MCF 10A (cell line): ENCODE measurements at places on chromosomes 16 and 17.

DNA sequence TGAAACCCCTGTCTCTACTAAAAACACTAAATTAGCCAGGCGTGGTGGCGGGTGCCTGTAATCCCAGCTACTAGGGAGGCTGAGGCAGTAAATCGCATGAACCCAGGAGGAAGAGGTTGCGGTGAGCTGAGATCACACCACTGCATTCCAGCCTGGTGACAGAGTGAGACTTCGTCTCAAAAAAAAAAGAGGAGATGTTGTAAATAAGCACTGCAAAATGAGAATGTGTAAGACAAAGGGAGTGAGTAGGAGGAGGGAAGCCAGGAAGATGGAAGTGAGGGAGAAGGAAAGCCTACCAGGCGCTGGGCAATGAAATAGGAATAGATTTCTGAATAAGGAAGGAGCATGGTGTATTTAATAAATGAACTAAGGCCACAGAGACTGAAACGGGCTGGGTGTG is 8.7 kb upstream of the PRPF8 start:
- DNase-seq = no peak

DNA sequence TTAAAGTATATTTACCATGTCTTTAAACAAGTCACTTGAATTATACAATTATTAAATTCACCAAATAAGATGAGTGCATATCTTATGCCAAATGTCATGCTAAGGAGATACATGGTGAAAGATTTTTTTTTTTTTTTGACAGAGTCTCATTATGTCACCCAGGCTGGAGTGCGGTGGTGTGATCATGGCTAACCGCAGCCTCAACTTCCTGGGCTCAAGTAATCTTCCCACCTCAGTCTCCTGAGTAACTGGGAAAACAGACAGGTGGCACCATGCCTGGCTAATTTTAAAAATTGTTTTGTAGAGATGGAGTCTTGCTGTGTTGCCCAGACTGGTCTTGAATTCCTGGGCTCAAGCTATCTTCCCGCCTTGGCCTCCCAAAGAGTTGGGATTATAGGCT is 149.0 kb upstream of the GOT2 start:
- no peak for DNase-seq

DNA sequence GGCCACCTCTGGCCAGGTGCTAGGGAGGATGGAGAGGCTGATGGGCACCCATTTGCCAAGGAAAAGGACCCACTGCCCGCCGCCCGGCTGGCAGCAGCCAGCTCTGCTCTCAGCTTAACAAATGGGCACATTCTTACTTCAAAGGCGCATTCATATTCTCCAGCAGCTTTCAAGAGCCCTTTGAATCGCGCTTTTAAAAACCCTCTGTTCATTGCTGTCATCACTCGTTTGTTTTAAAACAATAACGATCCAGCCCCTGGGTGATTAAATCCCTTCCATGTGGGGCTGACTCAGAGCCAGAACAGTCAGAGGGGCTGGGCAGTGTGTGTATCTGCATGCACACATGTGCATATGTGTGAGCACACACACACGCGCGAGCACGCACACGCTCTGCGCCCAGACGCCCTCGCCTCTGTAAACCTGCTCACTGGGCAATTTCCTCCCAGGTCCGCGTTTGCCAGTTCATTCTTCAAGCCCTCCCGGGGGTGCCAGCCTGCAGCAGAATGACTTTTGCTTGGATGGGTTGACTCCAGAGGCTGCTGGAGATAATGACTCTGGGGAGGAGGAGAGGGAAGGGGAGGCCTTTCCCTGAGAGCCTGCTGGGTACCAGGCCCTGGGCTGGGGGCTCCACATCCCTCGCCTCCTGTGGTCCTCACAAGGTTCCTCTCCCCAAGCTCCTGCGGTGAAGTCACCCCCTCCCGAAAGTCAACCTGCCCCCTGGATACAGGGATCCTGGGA is 133.1 kb downstream of the SDK2 start:
- DNase-seq = no peak

DNA sequence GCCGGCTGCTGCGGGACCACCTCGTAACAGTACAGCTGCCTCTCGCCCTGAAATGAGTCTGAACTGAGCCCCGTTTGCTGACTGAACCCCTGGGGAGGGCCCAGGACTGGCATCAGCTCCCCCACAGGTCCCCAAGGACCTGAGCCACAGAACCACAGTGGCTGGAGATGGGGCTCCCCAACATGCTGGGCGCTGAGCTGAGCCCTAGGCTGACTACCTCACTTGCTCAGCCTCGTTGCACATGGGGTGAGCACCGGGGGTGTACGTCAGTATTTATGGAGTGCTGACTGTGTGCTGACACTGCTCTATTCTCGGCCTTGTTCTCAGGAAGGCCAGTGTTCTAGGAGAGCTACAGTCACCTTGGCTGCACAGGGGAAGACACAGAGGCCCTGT is 6.6 kb upstream of the VASN start:
- DNase-seq = no peak

GRCh38 chr16:3101841-3102470 is 2.9 kb upstream of the ZSCAN10 start:
- DNase-seq = no peak

GRCh38 chr17:31787857-31788570 is 71.0 kb downstream of the COPRS start:
- peak; percentile 98 for DNase-seq

DNA sequence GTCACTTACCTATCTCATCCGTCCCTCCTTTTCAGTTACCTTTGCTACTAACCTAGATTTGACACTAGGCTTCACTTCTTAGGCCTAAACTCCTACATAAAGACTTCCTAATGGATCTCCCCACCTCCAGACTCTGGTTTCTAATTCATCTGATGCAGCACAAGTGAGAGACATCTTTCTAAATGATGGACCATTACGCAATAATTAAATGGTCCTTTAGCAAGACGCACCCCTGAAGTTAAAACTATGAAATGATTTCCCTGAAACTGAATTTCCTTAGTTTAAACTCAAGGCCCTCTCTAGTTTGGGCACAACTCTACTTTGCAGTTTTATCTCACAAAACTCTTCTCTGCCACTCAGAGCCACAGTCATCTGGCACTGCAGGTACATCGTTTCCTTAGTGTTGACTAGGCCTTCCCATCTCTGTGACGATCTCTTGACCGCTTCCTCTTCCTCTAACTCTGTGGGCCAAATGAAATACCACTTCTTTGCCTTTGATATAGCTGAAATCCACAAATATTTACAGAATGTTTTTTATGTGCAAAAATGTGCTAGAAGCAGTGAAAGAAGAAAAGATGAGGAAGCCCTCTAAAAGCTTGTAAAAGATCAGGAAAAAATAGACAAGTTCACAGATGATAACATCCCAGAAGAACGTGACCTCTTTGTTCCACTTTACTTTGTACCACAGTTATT is 3.3 kb downstream of the SYNRG start:
- no peak for DNase-seq

DNA sequence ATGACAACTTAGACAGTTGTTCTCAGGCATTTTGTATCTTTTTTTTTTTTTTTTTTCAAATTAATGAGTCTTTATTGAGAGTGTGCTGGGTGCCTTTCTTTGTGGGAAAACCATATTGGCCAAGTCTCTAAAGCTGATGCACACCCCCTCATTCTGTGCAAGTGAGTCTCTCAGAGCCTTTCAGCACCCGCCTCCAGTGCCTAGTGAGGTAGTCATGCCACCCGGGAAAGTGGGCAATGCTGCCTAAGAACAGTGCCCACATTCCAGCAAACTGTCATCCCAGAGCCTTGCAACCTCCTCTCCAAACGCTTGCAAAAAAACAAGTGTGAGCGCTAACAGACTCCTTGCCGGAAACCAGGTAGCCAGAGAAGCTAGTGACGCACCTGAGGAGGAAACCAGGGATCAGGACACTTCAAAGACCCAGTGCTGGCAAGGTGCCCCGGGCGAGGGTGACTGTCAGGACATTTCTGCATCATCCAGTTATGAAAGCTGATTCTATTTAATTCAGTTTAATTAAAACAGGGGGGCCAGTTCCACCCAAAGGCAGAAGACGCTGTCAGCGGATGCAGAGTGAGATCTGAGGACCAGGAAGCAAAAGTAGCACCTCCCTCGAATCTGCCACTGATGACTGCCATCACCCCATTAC is 34.9 kb downstream of the SMARCE1 start:
- peak; percentile 25 for DNase-seq

- DNase-seq = no peak
Measured at GRCh38 chr17:81703747-81704654, 834 bp downstream of the MRPL12 start.

DNA sequence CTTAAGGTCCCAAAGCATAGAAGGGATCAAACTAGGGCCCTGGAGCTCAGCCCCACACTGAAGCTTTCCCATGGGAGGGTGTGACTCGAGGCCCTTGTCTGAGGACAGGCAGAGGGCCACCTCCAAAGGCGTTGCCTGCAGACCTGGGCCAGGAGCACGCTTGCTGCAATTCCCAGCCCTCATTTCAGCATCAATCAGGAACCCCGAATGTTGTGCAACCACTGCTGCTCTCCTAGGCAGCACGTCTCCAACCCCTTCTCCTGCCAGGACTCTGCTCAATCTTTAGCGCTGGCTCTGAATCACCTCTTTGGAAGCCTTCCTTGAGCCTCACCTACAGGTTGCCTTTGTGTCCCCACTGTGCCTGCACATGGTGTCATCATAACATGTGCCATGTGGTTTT is 14.0 kb upstream of the ATP2C2 start:
- peak; percentile 81 for DNase-seq

- no peak for DNase-seq
Measured at GRCh38 chr16:6517020-6517720, 815.5 kb upstream of the RBFOX1 start.

DNA sequence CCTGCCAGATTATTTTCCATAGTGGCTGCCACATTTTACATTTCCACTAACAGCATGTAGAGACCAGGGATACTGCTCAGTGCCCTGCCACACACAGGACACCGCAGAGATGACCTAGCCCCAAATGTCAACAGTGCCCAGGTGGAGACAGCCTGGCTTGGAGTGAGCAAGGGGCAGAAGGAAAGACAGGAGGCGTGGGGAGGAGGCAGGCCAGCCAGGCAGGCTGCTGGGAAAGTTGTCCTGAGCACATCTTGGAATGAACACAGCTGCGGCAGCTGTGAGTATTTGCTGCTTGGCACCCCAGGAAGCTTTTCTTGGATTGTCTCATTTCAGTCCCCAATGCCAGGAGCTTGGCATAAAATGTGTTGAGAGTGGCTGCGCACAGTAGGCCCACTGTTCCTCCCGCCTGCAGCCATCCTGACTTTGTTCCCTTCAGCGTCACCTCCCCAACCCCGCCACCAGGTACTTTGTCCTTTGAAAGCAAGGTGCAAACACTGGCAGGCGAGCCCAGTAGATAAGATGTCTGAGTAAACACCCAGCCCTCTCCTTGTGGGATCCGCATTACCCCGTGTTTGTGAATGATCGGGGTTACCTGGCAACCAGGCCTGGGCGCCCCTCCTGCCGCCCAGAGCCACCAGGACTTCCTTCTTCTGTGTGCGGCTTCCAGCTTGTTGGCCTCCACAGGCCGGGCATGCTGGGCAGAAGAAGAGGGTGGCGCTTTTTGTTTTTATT is 114.0 kb downstream of the CMIP start:
- DNase-seq = no peak

DNA sequence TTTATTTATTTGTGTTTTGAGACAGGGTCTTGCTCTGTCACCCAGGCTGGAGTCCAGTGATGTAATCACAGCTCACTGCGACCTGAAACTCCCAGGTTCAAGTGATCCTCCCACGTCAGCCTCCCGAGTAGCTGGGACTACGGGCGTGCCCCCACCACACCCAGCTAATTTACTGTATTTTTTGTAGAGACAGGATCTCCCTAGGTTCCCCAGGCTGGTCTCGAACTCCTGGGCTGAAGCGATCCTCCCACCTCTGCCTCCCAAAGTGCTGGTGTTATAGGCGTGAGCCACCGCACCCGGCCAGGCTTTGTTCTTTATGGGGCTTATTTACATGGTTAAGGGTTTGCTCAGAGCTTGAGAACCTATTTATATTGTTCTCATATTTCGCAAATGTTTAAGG is 5.8 kb upstream of the MEIOB start:
- no peak for DNase-seq

- peak; percentile 93 for DNase-seq
Measured at GRCh38 chr17:18377437-18378204, at the start of gene EVPLL. Gene EVPLL, plus strand, starts transcription at chr17:18377778. Its CDS starts 3,160 bp downstream, at chr17:18380938.

DNA sequence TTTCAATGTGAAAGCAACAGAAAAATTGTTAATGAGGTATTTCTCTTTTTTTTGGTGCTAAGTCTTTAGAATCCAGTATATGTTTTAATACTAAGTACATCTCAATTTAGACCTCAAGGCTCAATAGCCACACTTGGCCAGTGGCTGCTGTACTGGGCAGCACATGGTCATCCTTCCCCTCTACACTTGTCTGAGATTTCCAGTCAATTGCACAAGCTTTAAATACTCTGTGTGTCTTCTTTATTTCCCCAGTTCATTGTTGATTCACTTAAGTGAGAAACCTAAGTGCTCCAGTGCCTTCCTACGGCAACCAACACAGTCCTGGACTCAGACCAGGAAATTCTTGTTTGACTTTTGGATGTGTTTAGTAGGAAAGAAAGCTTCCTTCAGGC is 62.2 kb downstream of the TNRC6C start:
- DNase-seq = no peak

GRCh38 chr16:69903865-69904415 is 47.2 kb upstream of the CLEC18A start:
- no peak for DNase-seq

- peak; percentile 1 for DNase-seq
Measured at GRCh38 chr16:49049191-49049590, 232.4 kb downstream of the CBLN1 start.

- DNase-seq = peak; percentile 80
Measured at GRCh38 chr17:77734371-77735080, 224.0 kb upstream of the TNRC6C start.

DNA sequence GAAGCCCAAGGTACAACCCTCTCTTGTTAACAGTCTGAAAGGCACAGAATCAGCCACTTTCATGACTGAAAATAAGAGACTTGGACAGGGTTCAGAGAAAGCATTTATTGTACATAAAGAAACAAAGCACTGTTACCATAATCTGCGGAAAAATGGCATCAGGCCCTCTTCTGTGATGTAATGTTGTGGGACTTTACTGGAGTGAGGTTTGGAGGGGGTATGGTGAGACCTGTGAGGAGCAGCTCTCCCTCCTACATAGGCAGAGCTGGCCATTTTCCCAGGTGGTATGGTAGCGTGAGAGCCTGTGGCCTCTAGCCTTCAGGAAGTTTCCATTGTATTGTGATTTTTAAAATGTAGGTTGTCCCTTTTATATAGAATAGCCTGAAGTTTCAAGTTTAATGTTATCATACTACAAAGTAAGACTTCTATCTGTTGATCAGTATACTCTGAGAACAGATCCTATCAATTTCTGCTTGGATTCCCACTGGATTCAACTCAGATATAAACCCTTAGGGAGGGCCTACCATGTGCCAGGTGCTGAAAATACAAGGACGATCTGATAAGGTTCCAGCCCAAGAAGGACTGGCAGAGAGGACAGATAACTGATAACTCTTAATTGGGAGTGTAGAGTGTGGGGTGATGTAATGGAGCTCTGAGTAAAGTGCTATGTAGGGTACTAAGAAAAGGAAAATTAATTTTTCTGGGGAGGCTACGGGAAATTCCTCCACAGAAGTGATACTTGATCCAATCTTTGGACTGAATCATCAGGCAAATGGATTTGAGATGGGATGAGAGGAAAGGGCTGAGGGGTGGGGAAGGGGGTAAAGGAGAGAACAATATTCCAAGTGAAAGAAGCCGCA is 4.1 kb upstream of the YPEL2 start:
- no peak for DNase-seq

GRCh38 chr17:17139972-17140589 is 66.1 kb downstream of the PLD6 start:
- no peak for DNase-seq
